CD4-positive, alpha-beta T cell treated with Interleukin-10 for 1 hour (primary cell): ENCODE measurements at places on chromosomes 12 and 14.
A peak's percentile ranks its signal among the peaks of the same experiment; 100 is the strongest.

DNA sequence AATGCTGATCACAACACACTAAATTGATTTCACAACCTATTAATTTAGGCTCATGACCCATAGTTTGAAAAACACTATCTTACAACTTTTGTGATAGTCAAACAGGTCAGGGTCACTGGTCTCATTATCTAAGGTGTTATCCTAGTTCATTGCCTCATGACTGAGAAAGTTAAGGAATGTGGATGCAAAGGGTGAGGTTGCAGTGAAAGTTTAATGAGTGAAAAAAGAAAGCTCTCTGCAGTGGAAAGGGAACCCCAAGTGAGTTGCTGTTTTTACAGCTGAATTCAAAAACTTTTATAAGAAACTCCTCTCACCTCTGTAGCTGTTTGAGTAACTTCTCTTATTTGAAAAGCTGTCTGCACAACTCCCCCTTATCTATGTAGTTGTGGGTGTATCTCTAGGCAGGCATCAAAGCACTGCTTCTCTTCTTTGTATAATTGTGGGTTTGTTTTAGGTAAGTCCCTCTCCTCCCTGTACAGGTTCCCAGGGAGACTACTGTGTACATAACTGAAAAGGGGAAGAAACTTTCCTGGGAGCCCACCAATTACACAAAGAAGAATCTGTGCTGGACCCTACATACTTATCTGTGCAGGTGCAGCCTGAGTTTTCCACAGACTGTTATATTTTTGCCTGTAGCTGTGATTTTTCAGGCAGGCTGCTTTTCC, 18.9 kb downstream of the DNAL1 start:
- DNase-seq: no peak

DNA sequence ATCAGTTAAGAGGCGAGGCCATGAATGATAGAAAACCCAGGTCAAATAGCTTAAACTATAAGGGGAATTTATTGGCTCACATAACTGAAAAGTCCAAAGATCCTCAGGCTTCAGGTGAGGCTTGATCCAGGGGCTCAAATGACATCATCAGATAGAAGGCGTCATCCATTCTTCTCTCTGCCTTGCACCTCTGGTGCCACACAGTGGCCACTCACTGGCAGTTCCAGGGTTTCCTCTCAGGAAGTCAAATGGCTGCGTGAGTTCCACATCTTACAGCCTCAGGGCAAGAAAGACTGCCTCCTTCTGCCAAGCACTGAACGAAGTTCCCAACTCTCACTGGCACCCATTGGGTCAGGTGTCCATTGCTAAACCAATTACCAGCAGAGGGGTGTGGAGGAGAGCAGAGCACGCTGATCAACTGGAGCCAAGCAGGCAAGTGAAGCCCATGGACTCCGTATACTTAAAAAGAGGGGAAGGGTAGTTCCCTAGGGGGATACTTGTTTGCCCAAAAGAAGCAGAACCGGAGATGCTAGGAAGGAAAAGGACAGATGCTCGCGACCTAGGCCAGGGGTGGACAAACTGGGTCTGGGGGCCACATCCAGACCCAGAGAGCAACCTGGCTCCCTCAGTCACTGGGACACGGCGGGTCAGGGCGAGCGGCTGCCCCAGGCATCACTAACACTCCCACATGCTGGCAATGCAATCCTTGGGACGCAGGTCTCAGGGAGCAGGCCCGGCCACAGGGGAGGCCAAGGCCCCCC, 69.3 kb downstream of the SERPINA3 start:
- DNase-seq: no peak

DNA sequence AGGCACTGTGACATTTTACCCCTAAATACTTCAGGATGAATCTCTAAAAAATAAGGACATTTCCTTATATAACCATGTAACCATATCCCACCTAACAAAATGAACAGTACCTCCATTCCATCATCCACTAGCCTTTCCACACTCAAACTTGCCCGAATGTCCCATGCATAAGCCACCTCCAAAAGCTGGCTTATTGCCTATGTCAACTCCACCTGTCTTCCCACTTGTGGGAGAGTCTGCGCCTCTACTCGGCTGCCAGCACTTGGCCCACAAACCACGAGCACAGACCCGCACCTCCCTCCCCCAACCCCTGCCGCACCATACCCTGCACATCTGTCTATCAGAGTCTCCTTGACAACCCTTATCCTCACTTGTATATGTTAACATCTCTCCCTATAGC, 165.8 kb downstream of the CALM1 start:
- DNase-seq: no peak

- DNase-seq: no peak
Measured at GRCh38 chr14:103221781-103222358, 98.6 kb downstream of the TNFAIP2 start.

DNA sequence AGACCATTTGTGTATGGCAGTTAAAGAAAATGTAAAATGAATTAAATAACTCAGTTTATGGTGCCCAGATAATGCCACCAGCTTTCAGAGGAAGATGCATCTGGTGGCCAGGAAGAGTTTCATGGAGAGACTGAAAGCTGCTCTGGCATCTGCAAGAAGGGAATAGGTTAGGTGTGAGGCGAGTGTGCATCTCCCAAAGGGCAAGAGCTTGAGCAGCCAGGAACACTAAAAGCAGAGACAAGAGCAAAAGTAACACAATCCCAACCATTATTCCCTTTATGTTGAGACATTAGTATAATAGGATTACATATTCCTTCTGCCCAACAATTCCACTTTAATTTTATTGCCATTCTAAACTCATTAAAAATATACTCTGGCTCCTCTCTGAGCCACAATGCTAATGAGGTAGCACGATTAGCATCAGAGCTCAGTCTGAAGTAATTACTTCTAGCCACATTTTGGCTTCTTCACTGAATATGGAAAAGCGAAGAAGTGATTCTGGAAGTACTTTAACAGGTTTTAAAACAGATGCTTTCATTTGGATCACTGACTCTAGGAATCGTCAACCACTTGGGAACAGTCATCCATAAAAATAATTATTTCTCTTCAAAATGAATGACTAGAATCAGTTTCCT, 309.4 kb upstream of the TMTC1 start:
- DNase-seq: no peak

- no peak for DNase-seq
Measured at GRCh38 chr12:66359300-66359699, 57.0 kb downstream of the HELB start.

- no peak for DNase-seq
Measured at GRCh38 chr12:115941362-115941761, 336.1 kb downstream of the MED13L start.

DNA sequence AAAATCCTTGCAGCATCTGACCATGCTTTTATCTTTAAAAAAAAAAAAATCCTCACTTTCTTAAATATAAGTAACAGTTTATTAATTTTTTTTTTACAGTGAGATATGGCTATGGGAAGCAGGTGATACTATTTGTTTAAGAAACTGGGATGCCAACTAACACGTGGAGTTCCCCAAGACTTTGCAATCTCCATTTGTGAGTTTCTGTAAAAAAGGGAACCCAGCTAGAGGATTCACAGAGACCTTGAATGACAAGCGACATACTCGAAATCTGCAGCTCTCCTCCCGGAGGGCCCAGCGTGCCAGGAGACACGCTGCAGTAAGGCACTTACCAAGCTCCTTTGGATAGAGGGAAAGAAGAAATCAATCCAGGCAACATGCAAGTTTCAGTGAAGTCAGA, 30.1 kb downstream of the SLC15A4 start:
- no peak for DNase-seq

- no peak for DNase-seq
Measured at GRCh38 chr14:59297071-59297776, 108.8 kb downstream of the DAAM1 start.

GRCh38 chr12:13178568-13179210, 17.8 kb upstream of the EMP1 start:
- no peak for DNase-seq

DNA sequence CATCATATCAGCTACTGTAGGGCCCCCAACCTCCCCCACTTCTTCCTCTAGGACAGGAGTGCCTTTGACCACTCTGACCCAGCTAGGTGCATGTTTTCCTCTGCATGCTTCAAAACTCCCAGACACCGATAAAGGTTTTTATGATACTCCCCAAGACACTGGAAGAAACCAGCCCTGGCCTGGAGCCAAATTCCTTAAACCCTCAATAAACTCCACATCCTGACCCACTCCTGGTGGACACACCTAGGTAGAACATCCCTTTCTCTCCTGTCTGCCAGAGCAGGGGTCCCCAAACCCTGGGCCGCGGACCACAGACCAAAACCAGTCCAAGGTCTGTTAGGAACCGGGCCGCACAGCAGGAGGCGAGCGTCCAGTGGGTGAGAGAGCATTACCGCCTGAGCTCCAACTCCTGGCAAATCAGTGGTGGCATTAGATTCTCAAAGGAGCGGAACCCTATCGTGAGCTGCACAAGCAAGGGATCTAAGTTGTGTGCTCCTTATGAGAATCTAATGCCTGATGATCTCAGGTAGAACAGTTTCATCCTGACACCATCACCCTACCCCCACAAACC, 49.6 kb downstream of the NT5DC3 start:
- no peak for DNase-seq

DNA sequence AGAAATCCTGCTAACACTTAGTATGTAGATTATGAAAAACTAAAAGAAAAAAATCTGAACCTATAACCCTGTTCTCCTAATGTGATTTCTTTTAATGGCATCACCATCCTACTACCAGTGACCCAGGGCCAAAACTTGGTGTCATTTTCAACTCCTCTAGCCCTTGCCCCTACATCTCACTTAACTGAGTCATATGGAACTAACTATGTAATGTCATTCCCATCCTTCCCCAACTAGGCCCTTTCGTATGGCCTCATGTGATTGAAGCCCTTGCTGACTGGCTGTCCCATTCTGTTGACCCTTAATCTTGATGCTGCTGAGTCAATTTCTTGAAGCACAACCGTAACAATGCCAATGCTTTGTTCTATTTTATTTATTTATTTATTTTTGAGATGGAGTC, 7.6 kb downstream of the DMAC2L start:
- no peak for DNase-seq

GRCh38 chr14:38880643-38881524, 222.2 kb downstream of the SEC23A start:
- DNase-seq: no peak

- no peak for DNase-seq
Measured at GRCh38 chr14:54225457-54226060, 171.2 kb upstream of the CDKN3 start.

DNA sequence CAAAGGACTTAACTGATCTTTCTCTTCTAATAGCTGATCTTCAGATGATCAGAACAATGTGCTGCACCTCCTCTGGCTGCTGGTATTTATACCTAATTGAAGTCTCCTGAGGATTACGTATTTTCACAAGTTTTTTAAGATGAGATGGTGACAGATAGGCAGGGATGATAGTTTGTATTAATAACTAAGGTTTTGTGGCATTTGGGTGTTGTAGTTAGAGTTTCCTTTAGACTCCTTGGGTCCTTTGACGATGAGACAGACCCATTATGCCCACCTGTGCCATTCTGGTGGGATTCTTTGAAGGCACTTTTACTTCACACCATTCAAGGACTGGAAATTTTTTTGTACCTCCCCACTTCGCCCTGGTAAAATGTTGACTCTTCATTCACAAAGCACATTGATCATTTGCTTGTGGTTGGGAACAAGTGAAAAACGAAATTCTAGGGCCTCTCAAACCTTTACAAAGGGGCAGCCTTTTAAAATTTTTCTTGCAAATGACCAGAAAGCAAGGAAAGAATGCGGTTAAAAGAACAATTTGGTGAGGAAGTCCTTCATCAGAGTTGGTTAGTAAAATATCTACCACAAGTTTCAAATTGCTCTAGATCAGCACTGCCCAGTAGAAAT, at the start of gene IFNG:
Gene IFNG, minus strand, starts transcription at position 60 of the 624 bp plus-strand sequence. CDS start 125 bp downstream, outside the sequence.
- DNase-seq: peak; percentile 77

DNA sequence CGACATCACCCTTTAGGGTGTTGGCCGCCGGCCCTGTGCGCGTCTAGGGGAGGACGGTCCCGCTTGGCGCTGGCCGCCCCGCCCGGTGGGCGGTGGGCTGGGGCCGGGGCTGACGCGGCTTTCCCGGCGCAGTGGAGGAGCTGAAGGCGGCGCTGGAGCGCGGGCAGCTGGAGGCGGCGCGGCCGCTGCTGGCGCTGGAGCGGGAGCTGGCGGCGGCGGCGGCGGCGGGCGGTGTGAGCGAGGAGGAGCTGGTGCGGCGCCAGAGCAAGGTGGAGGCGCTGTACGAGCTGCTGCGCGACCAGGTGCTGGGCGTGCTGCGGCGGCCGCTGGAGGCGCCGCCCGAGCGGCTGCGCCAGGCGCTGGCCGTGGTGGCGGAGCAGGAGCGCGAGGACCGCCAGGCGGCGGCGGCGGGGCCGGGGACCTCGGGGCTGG, 3.6 kb downstream of the TNFAIP2 start:
- DNase-seq: no peak

DNA sequence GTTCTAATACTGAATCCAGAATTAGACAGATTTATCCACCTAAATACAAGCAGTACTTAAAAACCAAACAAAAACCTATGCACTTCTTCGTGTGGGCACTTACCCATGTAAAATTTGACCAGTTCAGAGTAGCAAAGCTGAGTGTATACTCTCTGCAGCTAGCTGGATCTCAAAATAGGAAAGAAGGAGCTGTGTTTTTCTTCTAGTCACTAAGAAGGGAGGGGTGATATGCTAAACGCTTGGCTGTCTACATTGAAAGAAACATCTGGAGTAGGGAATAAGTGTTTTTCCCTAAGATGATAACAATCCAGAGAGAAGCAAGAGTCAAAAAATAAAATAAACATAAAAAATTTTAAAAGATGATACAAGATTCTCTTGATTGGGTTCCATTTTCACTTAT, 20.0 kb downstream of the RBMS2 start:
- no peak for DNase-seq

- no peak for DNase-seq
Measured at GRCh38 chr12:18955594-18955993, 173.9 kb upstream of the PLEKHA5 start.

GRCh38 chr14:61893371-61893940, 131.2 kb downstream of the SNAPC1 start:
- no peak for DNase-seq

DNA sequence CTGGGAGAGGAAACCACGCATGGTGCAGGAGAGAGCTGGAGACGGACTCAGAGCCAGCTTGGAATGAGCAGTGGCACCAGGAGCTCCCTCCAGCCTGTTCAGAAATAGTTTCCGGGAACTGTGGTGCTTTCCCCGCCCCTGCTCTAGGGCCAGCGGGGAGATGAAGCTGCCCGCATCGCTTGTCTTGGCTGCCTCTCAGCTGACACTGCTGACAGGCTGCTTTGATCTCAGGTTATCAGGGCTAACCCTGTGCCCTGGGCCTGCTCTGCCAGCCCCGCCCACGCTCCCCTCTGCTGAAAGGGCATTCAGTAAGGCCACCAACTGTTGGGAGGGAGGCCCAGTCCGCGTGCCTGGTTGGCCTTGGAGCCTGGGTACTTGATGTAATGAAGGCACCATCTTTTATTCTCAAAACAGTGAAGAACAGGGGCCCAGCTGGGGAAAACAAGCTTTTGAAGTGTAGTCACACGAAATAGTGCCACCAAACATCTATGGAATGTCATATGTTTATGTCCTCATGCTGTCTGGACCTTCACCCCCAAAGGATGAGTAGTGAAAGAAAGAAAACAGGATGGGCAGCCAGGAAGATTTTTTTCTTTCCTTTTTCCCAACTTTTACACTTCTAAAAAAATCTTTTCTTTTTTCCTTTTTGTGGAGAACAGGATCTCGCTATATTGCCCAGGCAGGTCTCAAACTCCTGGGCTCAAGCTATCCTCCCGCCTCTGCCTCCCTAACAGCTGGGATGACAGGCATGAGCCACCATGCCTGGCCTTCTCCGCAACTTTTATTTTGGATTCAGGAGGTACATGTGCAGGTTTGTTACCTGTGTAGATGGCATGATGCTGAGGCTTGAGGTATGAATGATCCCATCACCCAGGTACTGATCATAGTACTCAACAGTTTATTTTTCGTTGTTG, 115.9 kb upstream of the TBX3 start:
- peak; percentile 1 for DNase-seq
